ENCODE measurements at places on chromosomes 1 and 21.

DNA sequence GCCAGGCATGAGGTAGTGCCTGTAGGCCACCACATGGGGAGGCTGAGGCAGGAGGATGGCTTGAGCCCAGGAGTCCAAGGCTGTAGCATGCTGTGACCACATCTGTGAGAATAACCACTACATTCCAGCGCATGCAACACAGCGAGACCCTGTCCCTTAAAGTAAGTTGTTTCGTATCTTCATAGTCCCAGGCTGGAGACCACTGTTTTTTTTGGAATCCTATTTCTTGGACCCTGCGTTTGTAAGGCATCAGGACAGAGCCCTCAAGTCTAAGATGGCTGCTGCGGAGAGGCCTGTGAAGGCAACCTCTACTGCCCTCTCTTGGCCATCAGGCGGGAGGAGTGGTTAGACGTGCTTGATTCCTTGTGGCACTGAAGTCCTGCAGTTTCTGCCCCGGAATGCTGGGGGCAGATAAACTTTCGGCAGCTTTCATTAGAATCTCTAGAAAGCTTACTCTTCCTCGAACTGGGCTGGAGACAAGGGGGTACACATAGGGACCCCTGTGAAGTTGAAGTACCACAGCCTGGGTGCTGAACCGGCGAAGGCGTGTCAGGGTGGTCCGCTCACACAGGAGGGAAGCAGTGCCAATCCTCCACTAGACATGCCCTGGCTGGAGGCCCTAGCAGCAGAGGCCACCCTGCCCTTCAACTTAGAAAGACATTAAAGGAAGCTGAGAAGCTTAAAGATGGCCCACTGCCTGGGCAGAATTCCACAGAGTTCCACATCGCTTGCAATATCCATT lies 36.6 kb downstream of the RABIF start:
- peak; percentile 20 for DNase-seq

DNA sequence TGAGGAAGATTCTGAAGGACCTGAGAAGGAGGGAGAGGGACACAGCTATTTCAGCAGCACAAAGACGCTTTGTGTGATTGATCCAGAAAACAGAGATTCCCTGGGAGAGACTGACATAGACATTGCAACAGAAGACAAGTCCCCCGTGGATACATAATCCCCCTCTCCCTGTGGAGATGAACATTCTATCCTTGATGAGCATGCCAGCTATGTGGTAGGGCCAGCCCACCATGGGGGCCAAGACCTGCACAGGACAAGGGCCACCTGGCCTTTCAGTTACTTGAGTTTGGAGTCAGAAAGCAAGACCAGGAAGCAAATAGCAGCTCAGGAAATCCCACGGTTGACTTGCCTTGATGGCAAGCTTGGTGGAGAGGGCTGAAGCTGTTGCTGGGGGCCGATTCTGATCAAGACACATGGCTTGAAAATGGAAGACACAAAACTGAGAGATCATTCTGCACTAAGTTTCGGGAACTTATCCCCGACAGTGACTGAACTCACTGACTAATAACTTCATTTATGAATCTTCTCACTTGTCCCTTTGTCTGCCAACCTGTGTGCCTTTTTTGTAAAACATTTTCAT lies 161.3 kb upstream of the SGIP1 start:
- no peak for DNase-seq

- no peak for DNase-seq
Observed at GRCh38 chr1:186492531-186493291, 31.8 kb upstream of the PDC start.

GRCh38 chr1:181010789-181011188 lies 11.9 kb downstream of the STX6 start:
- DNase-seq, result no peak

- DNase-seq, result peak; percentile 63
Observed at GRCh38 chr1:181324797-181325616, 158.3 kb upstream of the CACNA1E start.

GRCh38 chr21:33229099-33229783 lies 497 bp upstream of the IFNAR2 start:
- no peak for DNase-seq

DNA sequence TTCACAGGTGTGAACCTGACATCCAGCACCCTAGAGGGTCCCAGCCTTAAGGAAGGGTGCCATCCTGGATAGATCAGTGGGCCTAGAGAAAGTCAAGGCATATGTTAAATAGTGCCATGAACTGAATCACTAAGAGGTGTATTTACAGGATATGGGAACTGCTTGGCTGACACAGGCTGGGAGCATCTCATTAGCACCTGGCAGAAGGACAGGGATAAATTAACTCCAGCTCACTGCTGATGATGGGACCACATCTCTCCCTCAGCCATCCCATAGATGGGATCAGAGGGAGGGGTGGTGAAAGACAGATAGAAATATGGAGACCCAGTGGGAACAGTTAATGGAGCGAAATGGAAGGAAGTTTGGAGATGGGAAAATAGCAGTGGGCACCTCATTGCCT lies 122.0 kb downstream of the IGSF21 start:
- no peak for DNase-seq

DNA sequence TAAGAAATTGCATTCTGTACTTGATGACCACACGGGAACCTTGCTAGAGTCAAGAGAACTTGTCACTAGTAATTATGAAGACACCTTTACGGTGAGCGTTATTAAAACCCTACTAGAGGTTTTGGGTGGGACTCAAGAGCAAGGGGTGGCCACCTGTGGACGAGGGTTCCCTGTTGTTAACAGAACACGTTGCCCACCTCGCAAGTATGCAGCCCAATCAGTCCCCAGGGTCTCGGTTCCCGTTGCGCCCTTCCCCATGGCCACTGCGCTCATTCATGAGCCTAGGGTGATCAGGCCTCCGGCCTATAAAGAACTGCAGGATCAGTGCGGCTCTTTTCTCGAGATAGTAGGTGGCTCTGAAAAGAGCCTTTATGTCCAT lies 30.2 kb upstream of the RNF187 start:
- DNase-seq, result no peak

GRCh38 chr1:17665950-17666720 lies 89.0 kb upstream of the ACTL8 start:
- no peak for DNase-seq

GRCh38 chr1:40665335-40666171 lies at the start of gene RIMS3:
TSS of gene RIMS3 (minus strand) at chr1:40665682. CDS start at chr1:40641925, 23,757 bp downstream.
- peak; percentile 75 for DNase-seq

GRCh38 chr21:43824333-43825241 lies 35.2 kb downstream of the RRP1 start:
- no peak for DNase-seq

- peak; percentile 28 for DNase-seq
Observed at GRCh38 chr1:33137800-33138199, 44.0 kb downstream of the TRIM62 start.

Data from activated naive CD4-positive, alpha-beta T cell treated with anti-CD3 and anti-CD28 coated beads, Interleukin-2, amount 50 U/mL, for 16 hours (primary cell).